Femur (tissue), 1 donor: ENCODE measurements at places on chromosomes 6 and 20.

DNA sequence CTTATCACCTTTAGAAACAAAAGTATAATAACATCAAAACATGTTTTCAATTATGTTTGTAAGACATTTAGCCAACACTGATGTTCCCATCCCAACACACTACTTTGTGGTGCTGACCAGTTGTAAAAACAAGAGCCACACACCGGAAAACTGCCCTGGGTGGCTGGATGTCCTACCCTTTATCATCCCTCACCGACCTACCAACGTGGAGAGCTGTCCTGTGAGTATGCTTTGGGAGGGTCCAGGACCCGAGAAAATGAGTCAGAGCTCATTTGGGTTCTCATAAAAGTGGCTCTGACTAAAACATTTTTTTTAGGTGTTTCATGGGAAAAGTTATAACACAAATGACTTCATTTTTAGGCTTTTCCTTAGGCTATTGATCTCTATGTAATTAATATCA, 29.3 kb upstream of the CTAGE9 start:
- DNase-seq = no peak

- no peak for DNase-seq
These were observed 12.0 kb downstream of the TPX2 start for GRCh38 chr20:31751126-31751525.

DNA sequence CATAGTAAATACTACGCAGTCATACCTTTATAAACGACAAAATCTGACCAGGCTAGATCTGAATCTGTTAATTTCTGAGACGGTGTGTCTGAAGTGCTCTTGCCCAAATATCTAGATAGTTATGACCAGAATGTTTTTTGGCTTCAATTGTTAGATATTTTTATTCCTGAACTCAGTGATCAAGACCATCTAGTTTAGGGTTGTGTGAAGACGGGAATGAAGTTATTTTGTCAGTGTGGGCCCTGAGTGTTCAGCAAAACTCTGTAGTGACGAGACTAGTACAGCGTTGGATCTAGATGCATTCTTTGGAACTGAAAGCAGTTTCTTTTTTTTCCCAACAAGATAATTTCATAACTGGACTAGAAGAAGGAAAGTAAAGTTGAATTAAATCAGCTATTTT, 3.1 kb downstream of the STXBP5 start:
- no peak for DNase-seq

- DNase-seq = peak; percentile 55
These were observed 16.7 kb downstream of the HMGN4 start for GRCh38 chr6:26554697-26555504.

DNA sequence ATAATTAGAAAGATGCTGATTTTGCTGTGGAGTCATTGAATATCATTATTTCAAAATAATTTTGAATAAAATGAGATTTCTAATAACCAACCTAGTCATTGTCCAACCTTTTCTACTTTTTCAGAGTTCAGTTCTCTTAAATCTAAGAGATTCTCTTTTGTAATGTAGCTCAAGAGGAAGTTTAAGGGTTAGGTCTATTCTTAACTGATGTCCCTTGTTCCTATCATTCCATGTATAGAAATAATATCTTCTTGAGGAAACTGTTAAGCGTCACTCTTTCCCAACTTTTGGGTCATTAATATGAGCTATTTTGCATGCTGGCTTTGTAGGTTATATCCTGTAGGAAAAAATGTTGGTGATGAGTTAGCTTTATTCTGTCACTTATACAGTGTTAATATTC, 27.0 kb downstream of the RNF144B start:
- DNase-seq = no peak

DNA sequence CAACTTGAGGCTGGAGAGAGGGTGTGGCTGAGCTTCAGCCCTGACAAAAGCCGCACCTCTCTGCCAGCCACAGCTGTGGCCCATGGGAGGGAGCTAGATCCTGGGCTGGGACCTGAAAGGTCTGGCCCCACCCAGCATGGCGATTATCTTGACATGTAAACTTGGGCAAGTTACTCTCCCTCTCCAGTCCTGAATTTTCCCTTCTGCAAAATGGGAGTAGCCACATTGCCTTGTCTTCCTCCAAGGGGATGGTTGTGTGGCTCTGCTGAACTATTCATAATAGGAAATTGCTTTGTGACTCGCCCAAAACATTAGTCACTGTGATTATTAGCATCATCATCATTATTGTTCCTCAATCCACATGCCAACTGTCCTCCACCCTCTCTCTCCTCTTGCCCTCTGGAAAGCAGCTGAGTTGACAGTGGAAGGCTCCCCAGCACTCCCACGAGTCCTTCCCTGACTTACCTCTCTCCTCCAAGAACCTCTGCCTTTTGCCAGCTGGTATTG, 23.0 kb upstream of the RBPJL start:
- DNase-seq = no peak

GRCh38 chr20:50806126-50806768, 11.4 kb downstream of the BCAS4 start:
- DNase-seq = no peak
